Regular cardiac myocyte (primary cell): ENCODE measurements at places on chromosomes 5 and 9. TPM values are rescaled to one million over a fixed set of nuclear protein-coding genes. Genes with fewer than 3 reads are reported as not detected.

Gene IFNB1
- total RNA-seq: not detected in 2 replicates

Gene SOWAHA
- under 0.01 TPM in 1 of 2 replicates, not detected in the other for total RNA-seq

Gene RNF130
- 14.2 and 39.7 TPM in 2 replicates for total RNA-seq

Gene KDM4C
- total RNA-seq: 36.6 and 47.1 TPM in 2 replicates

Gene OTULINL
- total RNA-seq: 0.19 and 0.56 TPM in 2 replicates

Gene FOXD4L5
- total RNA-seq: under 0.01 and 0.19 TPM in 2 replicates

Gene SARDH
- total RNA-seq: 9.6 and 12.8 TPM in 2 replicates

Gene P4HA2
- total RNA-seq: 201 and 496 TPM in 2 replicates

Gene MYORG
- 1.4 and 1.5 TPM in 2 replicates for total RNA-seq

Gene SNCB
- total RNA-seq: 0.56 and 1.3 TPM in 2 replicates

Gene FSTL4
- under 0.01 TPM in 1 of 2 replicates, not detected in the other for total RNA-seq

Gene MRPL22
- total RNA-seq: 27.6 and 35.3 TPM in 2 replicates

Gene CCDC180
- 0.38 and 2.8 TPM in 2 replicates for total RNA-seq

Gene TAF11L10
- not detected in 2 replicates for total RNA-seq
